ENCODE measurements at places on chromosomes 13 and 19.

GRCh38 chr19:33673996-33674625 lies 52.4 kb downstream of the CHST8 start:
- DNase-seq, result no peak

- no peak for DNase-seq
Observed at GRCh38 chr19:16018106-16018755, 58.1 kb upstream of the TPM4 start.

- DNase-seq, result no peak
Observed at GRCh38 chr13:86085890-86086289, 286.7 kb upstream of the SLITRK6 start.

DNA sequence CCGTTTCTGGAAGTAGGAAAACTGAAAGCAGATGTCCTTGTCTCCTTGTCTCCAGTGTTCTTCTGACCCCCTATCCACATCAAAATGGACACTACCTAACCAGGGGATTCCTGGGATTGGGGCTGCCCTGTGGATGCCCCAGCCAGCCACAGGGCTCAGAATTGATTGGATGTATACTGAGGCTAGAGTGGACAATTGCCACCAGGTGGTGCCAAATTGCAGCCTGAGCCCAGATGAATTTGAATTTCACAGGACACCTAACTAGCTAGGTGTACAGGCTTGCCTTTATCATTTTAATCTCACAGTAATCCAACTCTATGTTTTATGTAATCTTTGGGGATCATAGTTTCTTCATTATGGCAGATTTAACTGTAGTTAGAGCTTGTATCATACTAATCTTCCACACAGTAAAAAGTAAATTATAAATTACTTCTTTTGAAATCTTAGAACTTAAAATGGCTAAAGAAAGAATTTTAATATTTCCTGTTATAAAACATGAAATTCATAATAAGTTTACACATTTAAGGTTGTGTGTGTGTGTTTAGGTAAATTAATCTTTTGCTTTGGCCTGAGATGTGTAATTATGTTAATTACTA lies 58.0 kb downstream of the PIBF1 start:
- DNase-seq, result no peak

GRCh38 chr19:49831592-49831991 lies 13.5 kb downstream of the MED25 start:
- no peak for DNase-seq

DNA sequence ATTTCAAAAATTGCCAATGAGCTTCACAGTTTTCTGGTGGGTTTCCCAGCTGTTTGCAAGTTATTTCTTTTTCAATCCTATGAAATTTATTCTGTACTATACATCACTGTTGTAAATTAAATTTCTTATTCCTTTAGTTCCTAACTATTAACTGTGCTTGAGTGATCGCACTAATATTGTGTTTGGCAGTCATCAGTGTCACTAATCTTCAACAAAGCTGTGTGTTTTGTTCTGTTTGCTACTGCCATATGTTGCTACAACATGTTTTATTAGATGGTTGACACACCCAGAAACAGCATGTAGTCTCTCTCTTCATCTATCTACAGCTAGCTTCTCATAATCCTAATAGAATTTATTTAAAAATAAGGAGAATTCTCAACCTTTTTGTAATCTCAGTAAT lies 453.6 kb upstream of the PRR20A start:
- DNase-seq, result no peak

DNA sequence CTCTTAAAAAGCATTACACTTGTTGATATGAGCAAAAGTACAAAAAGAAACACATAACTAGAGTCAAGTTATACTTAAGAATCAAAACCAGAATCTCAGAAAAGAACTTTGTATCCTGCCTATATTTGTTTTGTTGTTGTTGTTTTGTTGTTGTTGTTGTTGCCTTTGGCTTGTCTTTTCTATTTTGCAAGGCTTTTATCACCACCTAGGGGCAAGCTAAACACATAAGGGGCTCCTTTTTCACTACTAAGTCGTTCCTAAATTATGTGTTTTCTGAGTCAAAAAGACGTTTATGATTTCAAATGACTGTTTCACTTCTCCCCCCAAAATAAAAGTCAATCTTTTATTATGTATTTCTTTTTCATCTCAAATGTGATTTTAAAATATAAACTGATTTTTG lies 250.2 kb downstream of the RBM26 start:
- DNase-seq, result no peak

- DNase-seq, result no peak
Observed at GRCh38 chr13:27967203-27967735, 1.8 kb downstream of the CDX2 start.

- DNase-seq, result no peak
Observed at GRCh38 chr19:39469567-39469966, 11.1 kb upstream of the TIMM50 start.

- DNase-seq, result no peak
Observed at GRCh38 chr19:16117594-16118033, 5.9 kb downstream of the RAB8A start.

- no peak for DNase-seq
Observed at GRCh38 chr19:17861542-17862402, 2.1 kb downstream of the RPL18A start.

DNA sequence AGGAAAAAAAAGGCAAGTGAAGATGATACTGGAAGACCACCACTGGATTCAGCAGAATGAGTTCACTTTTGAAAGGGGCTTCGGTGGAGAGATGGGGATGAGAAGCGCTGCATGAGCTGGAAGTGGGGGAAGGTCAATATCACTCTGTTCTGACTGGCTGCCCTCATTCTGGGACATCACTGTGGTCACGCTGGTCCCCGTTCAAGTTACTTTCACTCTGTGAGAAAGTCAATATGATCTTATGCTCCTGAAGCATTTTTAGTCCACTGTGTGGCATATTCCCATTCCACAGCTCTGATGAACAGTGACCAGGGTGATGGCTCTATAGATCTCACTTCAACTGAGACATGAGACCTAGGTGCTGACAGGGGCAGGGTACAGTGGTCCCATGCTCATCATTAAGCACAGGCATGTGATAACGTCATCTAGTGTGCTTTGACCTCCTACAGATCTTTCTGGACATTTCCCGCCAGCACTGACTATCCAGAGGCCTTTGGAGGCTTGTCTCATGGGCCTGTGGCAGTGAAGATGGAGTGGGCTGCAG lies 40.2 kb upstream of the GPR183 start:
- DNase-seq, result no peak

DNA sequence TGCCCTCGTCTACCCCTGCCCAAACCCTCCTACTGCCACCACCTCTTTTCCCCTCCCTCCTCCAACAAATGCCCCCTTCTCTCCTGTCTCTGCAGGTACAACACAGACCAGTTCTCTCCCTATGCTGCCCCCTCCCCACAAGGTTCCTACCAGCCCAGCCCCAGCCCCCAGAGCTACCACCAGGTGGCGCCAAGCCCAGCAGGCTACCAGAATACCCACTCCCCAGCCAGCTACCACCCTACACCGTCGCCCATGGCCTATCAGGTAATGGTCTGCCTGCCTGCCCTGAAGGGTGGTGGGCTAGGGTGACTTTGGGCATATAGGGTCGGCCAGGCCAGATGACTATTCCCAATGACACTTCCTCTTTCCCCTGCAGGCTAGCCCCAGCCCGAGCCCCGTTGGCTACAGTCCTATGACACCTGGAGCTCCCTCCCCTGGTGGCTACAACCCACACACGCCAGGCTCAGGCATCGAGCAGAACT lies 6.5 kb upstream of the TIMM50 start:
- no peak for DNase-seq

- no peak for DNase-seq
Observed at GRCh38 chr13:41694545-41695301, 237.4 kb downstream of the RGCC start.

GRCh38 chr13:31540281-31540680 lies 199.0 kb upstream of the RXFP2 start:
- DNase-seq, result no peak

- DNase-seq, result no peak
Observed at GRCh38 chr13:20340759-20341171, 108.6 kb upstream of the GJB6 start.

- DNase-seq, result no peak
Observed at GRCh38 chr19:16952046-16952445, 63.2 kb downstream of the F2RL3 start.

- no peak for DNase-seq
Observed at GRCh38 chr19:18894254-18895037, 1.5 kb downstream of the CERS1 start.

DNA sequence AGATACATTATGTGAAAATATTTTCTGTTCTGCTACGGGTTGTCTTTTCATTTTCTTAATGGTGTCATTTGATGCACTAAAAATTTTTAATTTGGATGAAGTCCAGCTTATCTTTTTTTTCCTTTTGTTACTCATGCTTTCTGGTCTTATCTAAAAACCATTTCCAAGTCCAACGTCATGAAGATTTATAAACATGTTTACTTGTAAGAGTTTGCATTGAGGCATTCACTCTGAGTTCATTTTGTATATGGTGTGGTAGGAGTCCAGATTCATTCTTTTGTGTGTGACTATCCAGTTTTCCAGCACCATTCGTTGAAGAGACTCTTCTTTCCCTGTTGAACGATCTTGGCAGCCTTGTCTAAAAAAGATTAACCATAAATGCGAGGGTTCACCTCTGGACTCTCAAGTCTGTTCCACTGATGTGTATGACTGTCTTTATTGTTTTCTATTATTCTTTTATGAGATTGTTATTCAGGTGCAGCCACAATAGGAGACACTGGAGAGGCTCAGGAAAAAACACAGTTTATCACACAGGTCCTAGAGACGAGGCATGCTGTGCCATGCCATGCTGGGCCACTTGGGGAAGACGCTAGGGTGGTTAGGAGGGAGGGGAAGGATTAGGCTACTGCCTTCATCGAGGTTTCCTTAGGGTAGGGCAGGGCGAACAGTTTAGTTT lies 35.0 kb downstream of the NAA16 start:
- no peak for DNase-seq

- DNase-seq, result no peak
Observed at GRCh38 chr19:41367848-41368301, 3.9 kb upstream of the B9D2 start.

GRCh38 chr13:62908321-62908720 lies 1492.7 kb upstream of the PCDH20 start:
- DNase-seq, result no peak

DNA sequence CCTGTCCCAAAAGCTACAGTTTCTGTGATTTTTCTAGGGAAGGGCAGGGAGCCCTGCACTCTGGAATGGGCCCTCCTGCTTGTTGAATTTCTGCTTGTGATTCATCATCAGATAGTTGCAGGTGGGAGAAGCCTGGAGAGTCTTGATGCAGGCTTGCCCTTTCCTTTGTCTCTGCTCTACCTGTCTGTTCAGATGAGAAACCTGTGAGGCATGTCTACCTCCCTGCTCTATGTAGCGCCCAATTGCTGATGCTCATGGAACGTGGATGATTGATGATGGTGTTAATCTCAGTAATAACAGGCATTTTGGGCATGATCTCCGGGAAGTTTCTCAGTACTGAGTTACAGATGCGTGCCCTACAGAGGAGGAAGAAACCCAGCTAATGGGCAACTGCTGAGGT lies 10.9 kb upstream of the CBY2 start:
- no peak for DNase-seq

- no peak for DNase-seq
Observed at GRCh38 chr13:50664951-50665350, 178.5 kb downstream of the DLEU7 start.

DNA sequence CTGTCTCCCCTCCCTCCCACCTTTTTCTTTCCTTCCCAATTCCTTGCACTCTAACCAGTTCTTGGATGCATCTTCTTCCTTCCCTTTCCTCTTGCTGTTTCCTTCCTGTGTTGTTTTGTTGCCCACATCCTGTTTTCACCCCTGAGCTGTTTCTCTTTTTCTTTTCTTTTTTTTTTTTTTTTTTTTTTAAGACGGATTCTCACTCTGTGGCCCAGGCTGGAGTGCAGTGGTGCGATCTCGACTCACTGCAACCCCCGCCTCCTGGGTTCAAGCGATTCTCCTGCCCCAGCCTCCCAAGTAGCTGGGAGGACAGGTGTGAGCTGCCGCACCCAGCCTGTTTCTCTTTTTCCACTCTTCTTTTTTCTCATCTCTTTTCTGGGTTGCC lies 6.9 kb downstream of the MYADM start:
- DNase-seq, result no peak

DNA sequence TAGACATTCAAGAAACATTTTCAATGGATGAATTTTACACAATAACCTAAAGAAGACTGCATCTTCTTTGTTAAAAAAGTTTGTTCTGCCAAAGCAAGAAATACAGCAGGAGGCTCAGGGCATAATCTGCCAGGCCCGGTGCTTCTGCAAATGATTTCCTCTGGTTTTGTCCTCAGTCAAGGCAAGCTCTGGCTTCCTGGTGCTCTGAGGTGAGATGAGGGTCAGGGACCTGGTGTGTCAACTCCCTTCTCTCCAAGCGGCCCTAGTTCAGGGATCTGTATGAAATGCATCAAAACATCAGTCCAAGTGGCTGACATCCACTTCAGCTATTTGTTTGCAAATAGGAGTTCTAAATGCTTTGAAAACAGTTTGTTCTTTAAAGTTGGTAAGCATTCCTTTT lies 31.6 kb downstream of the LACC1 start:
- no peak for DNase-seq

DNA sequence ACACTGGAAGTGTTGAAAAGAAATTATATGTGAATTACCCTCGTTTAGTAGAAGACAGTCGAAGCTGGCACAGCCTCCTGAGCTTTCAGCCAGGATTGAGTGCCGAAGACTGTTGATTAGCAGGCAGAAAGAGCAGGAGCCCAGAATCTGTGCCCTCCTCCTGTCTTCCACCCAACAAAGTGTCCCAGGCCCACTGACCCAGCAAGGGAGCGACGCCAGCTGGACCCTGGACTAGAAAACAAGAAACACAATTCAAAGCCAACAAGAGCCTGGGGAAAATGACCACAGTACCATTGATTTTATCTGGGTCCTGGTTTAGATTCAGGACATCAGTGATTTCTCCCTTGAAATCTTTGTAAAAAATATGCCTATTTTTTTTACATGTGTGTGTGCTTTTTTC lies 120.7 kb downstream of the RXFP2 start:
- DNase-seq, result no peak

DNA sequence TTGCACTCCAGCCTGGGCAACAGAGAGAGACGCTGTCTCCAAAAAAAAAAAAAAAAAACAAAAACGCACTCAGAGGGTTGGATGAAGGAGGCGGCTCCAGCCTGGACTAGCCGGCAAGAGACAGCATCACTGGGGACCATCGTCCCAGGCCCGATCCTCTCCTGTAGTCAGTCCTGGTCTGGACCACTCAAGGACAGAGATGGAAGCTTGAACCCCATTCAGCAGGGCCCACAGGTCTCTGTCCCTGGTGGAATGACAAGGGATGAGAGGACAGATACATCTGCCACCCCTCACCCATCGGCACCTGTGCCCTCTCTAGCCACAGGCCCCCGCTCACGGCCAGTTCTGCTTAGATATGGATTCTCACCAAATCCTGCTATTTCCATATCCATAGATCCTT lies 14.0 kb downstream of the ADGRE5 start:
- DNase-seq, result no peak

GRCh38 chr13:47120282-47120681 lies 223.4 kb upstream of the HTR2A start:
- DNase-seq, result no peak

- DNase-seq, result no peak
Observed at GRCh38 chr19:39308531-39309304, 11.9 kb downstream of the LRFN1 start.
